ENCODE measurements at places on chromosomes 2 and 18. TPM values are rescaled to one million over a fixed set of nuclear protein-coding genes. Genes with fewer than 3 reads are reported as not detected.

The HJURP gene
- 2.0 TPM for total RNA-seq

- H3K27me3 ChIP-seq: no peaks in the 10 kb centered on the region
- no peaks in the 10 kb centered on the region for H3K4me1 ChIP-seq
- H3K36me3 ChIP-seq: no peaks in the 10 kb centered on the region
- no peak overlapping the region for H3K4me3 ChIP-seq
- DNase-seq: no peak
These were observed 393.1 kb upstream of the KLHL29 start for GRCh38 chr2:22991844-22992243.

- H3K36me3 ChIP-seq: no peaks in the 10 kb centered on the region
- H3K4me1 ChIP-seq: no peaks in the 10 kb centered on the region
These were observed 316.3 kb upstream of the KCNJ3 start for GRCh38 chr2:154381931-154382794.

- no peaks in the 10 kb centered on the region for H3K27me3 ChIP-seq
- H3K27ac ChIP-seq: no peak overlapping the region
- no peaks in the 10 kb centered on the region for H3K4me1 ChIP-seq
These were observed 199.9 kb upstream of the FN1 start for GRCh38 chr2:215635788-215636139.

Measured in stomach (tissue), 19 donors.